ENCODE measurements at places on chromosomes 16 and 17.

DNA sequence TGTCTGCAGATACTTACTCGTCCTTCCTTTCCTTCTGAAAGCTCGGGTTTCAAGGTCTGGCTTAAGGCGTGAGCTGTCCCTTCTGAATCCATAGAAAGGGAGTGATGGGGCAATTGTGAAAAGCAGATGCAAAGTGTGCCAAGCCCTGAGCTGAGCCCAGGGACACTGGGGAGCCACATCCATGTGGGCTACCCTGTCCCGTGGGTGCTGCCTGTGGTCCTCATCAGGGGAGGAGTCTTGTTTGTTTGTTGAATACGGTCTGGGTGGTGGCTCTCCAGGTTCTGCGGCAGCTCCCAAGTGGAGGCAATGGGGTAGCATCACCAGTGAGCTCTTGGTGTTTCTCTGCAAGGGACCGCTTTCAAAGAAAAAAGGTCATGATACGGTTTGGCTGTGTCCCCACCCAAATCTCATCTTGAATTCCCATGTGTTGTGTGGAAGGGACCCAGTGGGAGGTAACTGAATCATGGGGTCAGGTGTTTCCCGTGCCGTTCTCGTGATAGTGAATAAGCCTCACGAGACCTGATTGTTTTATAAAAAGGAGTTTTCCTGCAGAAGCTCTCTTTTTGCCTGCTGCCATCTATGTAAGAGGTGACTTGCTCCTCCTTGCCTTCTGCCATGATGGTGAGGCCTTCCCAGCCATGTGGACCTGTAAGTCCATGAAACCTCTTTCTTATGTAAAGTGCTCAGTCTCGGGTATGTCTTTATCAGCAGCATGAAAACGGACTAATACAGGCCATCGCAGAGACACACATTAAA is 1.0 kb upstream of the ALG1 start:
- DNase-seq = no peak

DNA sequence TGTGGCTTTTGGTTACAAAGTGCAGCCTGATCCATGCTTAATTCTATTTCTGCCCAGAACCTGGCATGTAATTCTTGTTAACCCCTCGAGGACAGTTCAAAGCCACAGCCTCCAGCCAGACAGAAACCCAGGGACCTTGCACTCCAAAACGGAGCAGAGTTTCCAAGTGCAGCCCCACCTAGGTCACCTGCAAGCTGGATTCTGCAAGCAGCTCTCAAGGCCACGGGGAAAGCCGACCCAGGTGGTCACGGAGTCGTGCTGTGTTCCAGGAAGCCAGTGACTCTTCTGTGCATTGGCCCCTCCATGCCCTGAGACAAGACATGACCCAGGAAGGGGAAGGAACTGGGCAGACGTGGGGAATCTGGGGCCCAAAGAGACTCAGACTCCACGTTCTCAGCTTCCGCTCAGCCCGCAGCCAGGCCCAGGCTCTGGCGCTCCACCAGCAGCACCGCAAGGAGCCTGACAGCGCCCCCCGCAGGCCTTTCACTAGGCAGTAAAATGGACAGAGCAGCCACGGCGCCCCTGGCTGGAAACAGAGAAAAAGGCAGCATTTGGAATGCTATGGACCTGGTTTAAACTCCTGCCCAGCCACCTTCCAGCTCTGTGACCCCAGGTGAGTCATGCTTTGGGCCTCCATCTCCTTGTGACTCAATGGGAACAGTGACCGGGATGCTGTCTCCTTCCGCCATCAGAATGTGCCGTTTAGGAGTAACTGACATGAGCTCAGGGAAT is 27.3 kb upstream of the GSG1L start:
- DNase-seq = no peak

GRCh38 chr16:1832838-1833454 is 5.9 kb downstream of the FAHD1 start:
- no peak for DNase-seq

DNA sequence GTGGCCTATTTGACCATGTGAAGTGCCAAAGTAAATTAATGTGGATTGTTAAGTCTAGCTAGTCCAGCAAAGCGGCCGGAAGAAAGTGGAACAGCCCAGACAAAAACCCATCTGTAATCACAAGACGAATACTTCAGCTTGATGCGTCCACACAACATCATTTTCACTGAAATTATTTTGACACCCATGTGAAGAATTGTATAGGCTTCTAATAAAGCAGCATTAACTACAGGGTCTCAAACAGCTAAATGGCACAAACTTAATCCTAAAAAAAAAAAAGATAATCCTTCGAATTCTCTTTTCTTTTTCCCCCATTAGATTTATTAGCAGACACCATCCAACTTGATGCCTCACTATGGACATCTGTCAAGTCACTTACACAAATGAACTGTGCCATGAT is 73.8 kb downstream of the TOX3 start:
- no peak for DNase-seq

GRCh38 chr17:57622683-57623433 is 122.2 kb downstream of the CCDC182 start:
- DNase-seq = peak; percentile 71

Measured in right atrium auricular region (tissue), 2 donors.